ENCODE measurements at places on chromosomes 6 and 20.

GRCh38 chr6:90095788-90096187 lies 200.9 kb downstream of the BACH2 start:
- no peak for DNase-seq

DNA sequence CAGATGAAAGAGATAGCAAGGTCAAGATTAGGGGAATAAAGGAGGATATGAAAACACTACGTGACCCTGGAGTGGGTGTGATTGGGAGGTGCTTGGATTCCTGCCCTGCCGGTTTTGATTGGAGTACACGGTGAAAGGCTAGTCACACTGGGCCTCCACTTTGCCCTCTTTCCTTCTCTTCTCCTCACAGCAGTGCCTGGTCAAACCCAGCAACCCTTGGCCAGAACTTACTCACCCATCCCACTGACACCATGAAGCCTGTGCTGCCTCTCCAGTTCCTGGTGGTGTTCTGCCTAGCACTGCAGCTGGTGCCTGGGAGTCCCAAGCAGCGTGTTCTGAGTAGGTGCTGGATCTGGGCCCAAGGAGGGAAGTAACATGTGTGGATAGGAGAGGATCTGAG lies at the start of gene WFDC13:
WFDC13 (plus strand) TSS at position 166 of the 400 bp plus-strand sequence; CDS start at position 252, 86 bp downstream.
- DNase-seq, result no peak

DNA sequence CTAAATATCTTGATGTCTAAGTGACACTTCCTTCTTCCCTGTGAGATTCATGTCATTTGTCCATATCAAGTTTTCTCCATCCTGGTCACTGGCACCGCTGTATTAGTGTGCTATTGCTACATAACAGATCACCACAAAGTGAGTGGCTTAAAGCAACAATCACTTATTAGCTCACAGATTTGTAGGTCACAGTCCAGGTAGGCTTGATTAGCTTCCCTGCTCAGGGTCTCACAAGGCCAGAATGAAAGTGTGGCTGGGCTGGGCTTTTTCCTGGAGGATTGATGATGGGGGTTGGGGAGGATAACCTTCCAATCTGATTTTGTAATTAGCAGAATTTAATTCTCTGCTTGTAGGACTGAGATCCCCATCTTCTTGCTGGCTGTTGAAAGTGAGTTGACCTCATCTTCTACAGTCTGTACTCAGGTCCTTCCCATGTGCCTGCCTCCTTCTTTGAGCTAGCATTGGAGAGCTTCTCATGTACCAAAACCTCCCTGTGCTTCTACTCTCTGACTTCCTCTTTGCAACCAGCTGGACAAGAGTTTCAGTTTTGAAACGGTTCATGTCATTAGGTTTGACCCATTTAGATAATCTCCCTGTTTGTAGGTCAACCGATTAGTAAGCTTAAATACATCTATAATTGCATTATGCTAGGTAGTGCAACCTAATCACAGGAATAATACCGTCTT lies 152.4 kb upstream of the MAN1A1 start:
- DNase-seq, result no peak

DNA sequence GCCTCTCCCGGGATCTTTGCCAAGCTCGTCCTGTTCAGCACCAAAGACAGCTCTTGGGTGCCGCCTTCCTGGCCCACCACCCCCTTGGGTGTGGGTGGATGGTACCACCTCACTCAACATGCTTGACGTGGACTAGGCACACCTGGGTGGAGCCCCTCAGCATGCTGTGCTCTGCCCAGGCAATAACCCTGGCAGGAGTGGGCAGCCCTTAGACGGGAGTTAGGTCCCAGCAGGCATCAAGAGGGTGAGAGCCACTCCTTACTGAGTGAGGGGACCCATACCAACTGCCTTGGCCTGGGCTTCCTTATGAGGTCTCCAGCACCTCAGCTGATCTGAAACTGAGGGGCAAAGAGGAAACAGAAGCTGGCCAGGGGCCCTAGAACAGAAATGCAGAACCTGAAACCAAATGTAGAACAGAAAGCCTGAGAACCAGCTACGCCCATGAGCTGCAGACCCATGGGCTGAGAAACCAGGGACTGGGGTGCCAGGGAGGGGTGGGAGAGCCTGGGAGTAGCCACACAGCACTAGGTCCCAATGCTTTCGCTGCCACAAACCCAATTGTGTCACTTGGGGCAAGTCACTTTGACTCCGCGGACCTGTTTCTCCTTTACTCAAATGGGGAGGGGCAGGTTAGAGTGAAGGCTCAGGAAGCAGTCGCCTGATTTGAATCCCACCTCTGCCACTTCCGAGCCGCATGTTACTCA lies 2.0 kb downstream of the FGD2 start:
- no peak for DNase-seq

DNA sequence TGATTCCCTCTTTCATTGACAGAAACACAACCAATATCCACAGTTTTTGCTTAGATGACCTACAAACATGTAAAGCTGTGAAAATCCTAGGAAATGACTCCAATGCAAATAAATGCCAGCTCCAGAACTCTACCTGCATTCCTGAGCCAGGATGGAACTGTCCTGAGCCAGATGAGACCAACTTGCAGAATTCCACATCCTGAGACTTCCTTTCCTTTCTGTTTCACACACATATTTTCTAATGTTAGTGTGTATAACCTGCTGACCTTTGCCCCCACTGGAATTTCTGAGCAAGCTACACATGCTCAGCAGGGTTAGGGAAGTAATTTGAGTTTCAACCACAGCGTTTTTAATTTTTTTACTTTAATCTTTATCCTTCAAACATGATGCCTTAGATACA lies 69.6 kb upstream of the ADGRF1 start:
- no peak for DNase-seq

GRCh38 chr6:12354499-12354898 lies 64.3 kb downstream of the EDN1 start:
- DNase-seq, result no peak

DNA sequence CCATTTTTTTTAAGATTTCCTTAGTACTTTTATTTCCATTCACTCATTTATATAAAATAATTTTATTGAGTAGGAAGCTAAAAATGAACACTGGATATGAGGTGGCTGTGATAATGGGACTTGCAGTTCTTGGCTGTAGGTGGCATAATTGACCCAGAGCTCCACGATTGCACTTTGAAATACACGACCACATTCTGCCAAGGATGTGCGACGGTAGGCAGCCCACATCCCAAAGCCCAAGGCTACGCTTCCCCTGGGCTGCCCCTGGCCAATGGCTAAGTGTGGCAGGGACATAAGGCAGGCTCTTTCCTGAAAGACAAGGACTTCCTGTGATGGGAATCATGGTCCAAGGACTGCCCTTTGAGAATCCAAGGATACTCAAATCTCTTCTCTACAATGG lies 43.7 kb upstream of the ADTRP start:
- DNase-seq, result no peak

GRCh38 chr6:74755196-74755595 lies 450.7 kb downstream of the COL12A1 start:
- no peak for DNase-seq

- DNase-seq, result no peak
Observed at GRCh38 chr20:2692886-2693285, 306 bp downstream of the EBF4 start.

DNA sequence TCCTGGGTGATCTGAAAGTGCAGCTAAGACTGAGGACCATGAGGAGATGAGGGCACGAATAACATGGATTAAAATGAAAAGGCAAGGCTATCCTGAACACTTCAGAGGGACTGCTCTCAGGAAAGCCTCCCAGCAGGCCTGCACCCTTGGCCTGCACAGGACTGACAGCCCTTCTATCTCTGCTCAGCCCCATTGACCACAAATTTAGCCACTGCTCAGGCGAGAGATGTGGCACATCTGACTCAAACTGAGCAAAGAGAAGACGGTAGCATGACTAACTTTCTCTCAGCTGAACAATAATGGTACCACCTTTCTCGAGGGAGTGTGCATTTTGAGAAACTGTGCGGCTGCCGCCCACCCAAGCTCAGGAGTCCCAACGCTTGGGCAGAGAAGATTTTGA lies 257.5 kb downstream of the ADGB start:
- no peak for DNase-seq

DNA sequence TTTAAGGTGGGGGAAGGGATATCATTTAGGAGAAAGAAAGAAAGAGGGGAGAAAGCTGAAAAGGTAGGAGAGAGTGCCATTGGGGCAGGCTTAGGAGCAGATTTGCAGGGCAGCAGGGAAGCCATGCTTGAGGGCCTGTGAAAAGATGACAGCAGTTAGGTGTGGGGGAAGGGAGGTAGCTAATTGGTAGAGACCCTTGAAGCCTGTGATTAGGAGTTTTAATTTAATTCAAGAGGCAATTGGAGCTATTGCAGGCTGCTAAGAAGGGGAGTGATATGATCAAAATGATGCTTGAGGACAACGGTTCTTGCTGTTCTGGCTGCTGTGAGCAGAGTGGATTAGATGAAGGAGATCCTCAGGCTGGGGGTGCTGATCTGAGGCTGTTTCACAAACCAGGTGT lies 24.5 kb upstream of the SEC63 start:
- no peak for DNase-seq

DNA sequence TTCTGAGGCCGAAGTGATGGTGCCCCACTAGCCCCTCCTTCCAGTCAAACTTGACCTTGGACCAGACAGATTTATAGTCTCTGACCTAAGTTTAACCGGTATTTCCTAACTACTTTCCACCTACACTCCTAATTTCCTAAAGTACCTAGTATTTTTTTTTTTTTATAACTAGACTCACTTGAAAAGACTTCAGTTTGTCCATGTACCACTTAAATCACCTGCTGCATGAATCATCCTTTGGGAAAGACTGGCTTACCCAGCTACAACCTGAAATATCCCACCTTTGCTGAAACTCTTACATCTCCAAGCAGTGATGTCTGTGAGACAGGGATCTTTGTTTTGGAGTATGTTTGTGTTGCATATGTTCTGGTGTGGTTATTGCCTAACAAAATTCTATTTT lies 71.1 kb downstream of the ZDHHC14 start:
- DNase-seq, result no peak

DNA sequence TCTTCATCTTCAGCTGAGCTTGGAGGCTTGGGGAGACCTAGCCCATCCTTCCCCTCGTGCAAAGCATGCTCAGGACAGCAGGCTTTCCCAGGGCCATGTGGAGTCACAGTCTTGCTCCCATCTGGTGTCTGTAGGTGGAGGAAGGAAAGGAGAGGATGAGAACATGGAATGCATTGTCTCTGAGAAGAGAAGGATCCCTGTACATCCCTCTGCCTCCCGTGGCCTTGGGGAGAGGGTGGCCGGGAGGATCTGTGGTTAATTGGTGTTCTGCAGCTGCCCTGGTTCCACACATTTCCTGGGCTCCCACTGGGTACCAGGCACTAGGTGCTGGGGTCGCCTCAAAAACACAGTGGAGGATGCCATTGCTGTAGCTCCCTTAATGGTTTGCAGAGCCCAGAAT lies 134.5 kb downstream of the PHACTR3 start:
- no peak for DNase-seq

DNA sequence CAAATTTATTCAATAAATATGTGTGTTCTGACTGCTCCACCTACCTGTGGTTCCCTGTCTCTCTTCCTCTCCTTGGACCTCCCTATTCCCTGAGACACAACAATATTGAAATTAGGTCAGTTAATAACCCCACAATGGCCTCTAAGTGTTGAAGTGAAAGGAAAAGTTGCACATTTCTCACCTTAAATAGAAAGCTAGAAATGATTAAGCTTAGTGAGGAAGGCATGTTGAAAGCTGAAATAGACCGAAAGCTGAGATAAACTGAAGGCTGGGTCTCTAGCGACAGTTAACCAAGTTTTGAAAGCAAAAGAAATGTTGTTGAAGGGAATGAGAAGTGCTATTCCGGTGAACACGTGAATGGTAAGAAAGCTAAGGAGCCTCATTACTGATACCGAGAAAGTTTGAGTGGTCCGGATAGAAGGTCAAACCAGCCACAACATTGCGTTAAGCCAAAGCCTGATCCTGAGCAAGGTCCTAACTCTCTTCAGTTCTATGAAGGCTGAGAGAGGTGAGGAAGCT lies 34.1 kb downstream of the UST start:
- DNase-seq, result no peak
